Caki2 (cell line): ENCODE measurements at places on chromosomes 13 and 19.

DNA sequence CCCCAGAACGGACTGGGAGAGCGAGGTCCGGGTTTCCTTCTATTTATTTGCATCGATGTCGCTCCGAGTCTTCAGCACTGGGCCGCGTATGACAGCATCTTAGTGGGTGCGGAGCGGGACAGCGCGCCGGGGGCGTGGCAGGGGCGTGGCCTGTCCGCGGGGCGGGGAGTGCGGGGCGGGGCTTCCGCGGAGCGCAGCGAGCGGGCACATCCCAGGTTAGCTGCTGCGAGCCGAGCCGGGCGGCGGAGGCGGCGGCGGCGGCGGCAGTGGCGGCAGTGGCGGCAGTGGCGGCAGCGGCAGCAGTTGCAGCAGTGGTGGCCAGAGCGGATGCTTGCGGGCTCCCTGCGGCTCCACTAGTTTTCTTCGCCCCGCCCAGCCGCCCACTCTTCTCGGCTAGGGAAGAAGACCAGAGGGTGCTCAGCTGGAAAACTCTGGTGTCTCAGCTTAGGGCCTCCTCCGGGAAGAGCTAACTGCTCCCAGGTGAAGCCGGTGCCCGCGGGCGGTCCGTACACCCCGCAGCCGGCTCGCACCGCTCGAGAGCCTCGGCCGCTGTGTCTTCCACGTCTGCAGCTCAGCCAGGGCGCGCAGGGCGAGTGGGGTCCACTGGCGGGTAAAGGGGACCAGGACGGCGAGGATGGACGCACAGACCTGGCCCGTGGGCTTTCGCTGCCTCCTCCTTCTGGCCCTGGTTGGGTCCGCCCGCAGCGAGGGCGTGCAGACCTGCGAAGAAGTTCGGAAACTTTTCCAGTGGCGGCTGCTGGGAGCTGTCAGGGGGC lies at the start of gene GPC5:
GPC5 (plus strand) TSS at position 209 of the 776 bp plus-strand sequence.
- DNase-seq: peak; percentile 50

DNA sequence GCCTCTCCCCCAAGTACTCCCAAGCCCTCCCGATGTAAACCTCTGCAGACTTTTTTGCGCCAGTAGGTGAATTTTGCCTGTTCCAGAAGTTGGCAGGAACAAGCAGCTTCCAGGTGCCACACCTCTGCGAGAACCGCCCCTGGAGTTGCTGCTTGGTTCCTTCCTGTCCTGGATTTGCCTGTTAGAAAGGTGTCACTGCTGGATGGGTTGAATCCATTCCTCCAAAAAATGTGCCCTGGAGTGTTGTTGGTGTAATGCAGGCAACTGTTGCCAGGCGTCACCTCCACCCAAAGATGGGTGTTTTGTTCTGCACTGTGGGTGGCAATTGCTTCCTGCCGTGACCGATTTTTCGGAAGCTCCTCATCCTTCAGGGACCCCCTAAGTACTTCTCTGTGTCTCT lies 5.7 kb downstream of the PGPEP1 start:
- DNase-seq: no peak

DNA sequence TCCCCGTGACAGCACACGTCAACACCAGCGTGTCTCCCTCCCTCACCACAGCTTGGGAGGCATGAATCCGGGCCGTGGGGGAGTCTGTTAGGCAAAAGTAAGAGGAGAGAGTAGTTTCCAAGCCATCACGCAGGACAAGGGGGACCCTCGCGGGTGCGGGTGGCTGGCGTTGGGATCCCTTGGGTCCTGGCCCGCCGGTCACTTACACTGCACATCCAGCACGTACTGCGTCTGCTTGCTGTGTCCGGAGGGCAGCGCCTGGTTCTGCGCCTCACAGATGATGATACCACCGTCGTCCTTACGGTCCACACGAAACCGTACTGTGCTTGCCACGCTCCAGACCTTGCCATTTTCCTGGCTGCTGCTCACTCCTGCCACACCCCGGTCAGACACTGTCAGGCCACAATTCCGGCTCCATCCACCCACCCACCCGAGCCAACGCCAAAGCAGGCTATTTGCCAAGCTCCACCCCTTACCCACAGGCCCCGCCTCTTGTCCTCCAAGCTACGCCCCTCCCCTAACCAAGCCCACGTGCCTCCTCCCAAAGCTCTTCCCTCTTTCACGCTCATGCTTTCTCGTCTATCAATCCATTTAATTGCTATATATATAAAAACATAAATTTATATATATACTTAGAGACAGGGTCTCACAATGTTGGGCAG lies 6.6 kb upstream of the ZNF428 start:
- no peak for DNase-seq

GRCh38 chr13:30033681-30034457 lies 183.5 kb upstream of the UBL3 start:
- peak; percentile 57 for DNase-seq
